Placental pericyte (primary cell): ENCODE measurements at places on chromosomes 2 and 18. TPM values are rescaled to one million over a fixed set of nuclear protein-coding genes. Genes with fewer than 3 reads are reported as not detected.

ERFE gene
- 2.4 and 7.3 TPM in 2 replicates for total RNA-seq

RGPD3 gene
- total RNA-seq = 0.22 and 0.29 TPM in 2 replicates

HOXD3 gene
- total RNA-seq = 2.6 TPM in 1 of 2 replicates, not detected in the other

GREB1 gene
- total RNA-seq = 0.29 and 0.44 TPM in 2 replicates

HOXD9 gene
- 1.7 TPM in 1 of 2 replicates, not detected in the other for total RNA-seq

PARD3B gene
- 26.0 and 26.9 TPM in 2 replicates for total RNA-seq

LAMA3 gene
- 0.88 and 1.7 TPM in 2 replicates for total RNA-seq

RPRM gene
- not detected in 2 replicates for total RNA-seq

RMC1 gene
- total RNA-seq = 28.4 and 32.2 TPM in 2 replicates

DSEL gene
- 13.8 and 60.4 TPM in 2 replicates for total RNA-seq
